Cardiac atrium fibroblast (primary cell): ENCODE measurements at places on chromosomes 7 and 10. TPM values are rescaled to one million over a fixed set of nuclear protein-coding genes. Genes with fewer than 3 reads are reported as not detected.

ENO4 gene
- total RNA-seq: 0.16 TPM in 1 of 2 replicates, not detected in the other

CHAT gene
- not detected in 2 replicates for total RNA-seq

TET1 gene
- total RNA-seq: 2.6 and 4.9 TPM in 2 replicates

CYP3A7 gene
- total RNA-seq: not detected in 2 replicates
